ENCODE measurements at places on chromosomes 3 and 15.

GRCh38 chr3:71652781-71653413 lies 69.4 kb upstream of the FOXP1 start:
- no peak for DNase-seq

- DNase-seq, result no peak
Observed at GRCh38 chr15:99487337-99487730, 78.5 kb upstream of the MEF2A start.

DNA sequence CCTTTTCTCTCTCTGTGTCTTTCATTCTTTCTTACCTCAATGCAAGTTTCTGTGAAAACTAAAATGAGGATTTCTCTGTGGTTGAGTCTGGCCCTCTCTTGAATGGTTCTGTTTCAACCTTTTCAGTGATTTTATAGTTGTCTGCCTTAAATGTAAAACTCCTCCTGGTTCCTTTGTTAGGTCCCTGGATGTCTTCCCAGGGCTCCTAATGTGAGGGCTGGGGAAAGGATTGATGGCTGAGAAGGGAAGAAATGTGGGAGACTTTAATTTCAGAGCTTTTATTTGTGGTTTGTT lies 90.6 kb upstream of the GRM7 start:
- no peak for DNase-seq

- DNase-seq, result no peak
Observed at GRCh38 chr15:84938726-84939125, 42.9 kb upstream of the PDE8A start.

DNA sequence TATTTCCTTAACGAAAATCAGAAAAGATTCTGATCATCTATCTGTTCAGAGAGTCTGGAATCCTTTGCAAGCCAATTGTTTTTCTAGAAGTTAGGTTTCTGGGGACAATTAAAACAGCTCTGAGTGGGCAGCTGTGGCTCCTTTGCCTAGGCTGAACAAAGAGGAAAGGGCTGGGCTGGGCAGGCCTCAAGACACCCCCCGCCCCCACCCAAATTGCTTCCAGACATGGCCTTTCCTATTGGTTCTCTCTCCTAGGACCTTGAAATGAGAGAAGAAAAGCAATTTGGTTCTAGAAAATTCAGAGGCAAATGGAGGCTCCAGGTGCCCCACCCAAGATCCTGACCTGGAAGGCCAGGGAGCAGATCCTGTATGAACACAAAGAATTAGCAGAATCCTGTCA lies 2.3 kb upstream of the ADPGK start:
- DNase-seq, result no peak

DNA sequence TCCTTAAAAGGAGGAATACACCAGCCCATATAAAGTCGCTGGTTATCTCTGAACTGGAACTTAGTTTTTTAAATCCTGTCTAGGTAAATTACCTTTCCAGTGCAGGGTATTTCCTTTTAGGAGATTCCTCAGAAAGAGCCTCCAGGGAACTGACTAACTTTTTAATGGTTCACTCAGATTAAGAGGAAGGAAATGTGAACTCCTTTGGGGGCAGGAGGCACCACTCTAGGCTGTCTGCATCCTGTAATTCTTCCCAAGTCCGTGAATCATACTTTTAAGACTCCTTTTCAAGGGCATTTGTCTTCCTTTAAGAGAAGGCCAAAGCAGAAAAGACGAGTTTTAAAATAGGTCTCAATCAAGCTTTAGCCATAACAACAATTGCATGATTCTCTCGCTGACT lies 871.2 kb upstream of the NR2F2 start:
- DNase-seq, result no peak

DNA sequence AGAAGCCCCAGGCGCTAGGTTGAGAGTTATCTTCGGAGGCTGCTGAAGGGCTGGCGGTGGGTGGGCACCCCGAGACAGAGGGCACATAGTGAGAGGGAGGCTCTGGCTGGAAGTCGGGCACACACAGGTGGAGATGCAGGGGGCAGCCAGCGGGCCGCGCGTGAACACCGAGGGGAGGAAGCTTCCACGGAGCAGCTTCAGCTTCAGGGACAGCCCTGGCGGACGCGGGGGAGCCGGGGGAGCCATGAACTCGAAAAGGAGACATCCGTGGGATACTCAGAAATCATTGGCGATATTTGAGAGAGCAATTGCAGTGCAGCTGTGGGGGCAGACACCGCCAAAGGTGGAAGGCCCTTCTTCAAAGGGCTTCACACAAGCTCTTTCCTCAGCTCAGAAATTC lies 204.6 kb downstream of the ATP10A start:
- DNase-seq, result no peak

Measured in stimulated activated CD4-positive, alpha-beta T cell treated with anti-CD3 and anti-CD28 coated beads, Interleukin-15, amount 100 ng/mL, for 1 hour (primary cell).